ENCODE measurements at places on chromosomes 16 and 17.

- DNase-seq: no peak
- no peak overlapping the region for H3K4me3 ChIP-seq
- H3K36me3 ChIP-seq: no peaks in the 10 kb centered on the region
- H3K4me1 ChIP-seq: no peaks in the 10 kb centered on the region
These were observed 119.2 kb downstream of the PCTP start for GRCh38 chr17:55870044-55870443.

GRCh38 chr17:76191896-76192295, 48.4 kb downstream of the RNF157 start:
- no peaks in the 10 kb centered on the region for H3K36me3 ChIP-seq
- DNase-seq: no peak
- no peak overlapping the region for H3K27ac ChIP-seq

- DNase-seq: no peak
- H3K27me3 ChIP-seq: no peaks in the 10 kb centered on the region
- H3K4me3 ChIP-seq: no peak overlapping the region
- H3K27ac ChIP-seq: no peak overlapping the region
- no peaks in the 10 kb centered on the region for H3K36me3 ChIP-seq
These were observed 434.0 kb upstream of the MON1B start for GRCh38 chr16:76756951-76757350.

GRCh38 chr16:60611844-60612243, 1424.4 kb downstream of the CDH8 start:
- no peak overlapping the region for H3K4me3 ChIP-seq
- H3K27me3 ChIP-seq: no peaks in the 10 kb centered on the region
- DNase-seq: no peak
- H3K27ac ChIP-seq: no peak overlapping the region

Data from testis (tissue), 5 donors.